CD4-positive, alpha-beta T cell treated with Interferon gamma for 1 hour (primary cell): ENCODE measurements at places on chromosomes 3 and 15.
A peak's percentile ranks its signal among the peaks of the same experiment; 100 is the strongest.

- DNase-seq, result no peak
These were observed 80.6 kb downstream of the ADAMTSL3 start for GRCh38 chr15:83734487-83734886.

DNA sequence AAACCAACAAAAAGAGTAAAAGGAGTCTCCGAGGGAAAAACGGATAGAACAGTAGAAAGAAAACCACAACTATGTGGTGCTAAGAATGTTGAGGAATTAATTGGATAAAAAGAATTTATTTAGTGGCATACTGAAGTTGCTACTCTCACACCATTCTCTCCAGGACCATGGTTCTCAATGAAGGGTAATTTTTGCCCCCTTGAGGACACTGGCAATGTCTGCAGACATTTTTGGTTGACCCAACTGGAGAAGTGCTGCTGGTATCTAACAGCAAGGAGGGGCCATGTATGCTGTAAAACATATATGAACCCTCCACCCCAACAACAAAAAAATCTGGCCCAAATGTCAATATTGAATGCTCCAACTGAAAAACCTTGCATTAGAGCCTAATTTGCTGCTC, 85.9 kb upstream of the CSPG5 start:
- DNase-seq, result no peak

GRCh38 chr3:127462111-127462655, 128.3 kb downstream of the TPRA1 start:
- DNase-seq, result no peak

DNA sequence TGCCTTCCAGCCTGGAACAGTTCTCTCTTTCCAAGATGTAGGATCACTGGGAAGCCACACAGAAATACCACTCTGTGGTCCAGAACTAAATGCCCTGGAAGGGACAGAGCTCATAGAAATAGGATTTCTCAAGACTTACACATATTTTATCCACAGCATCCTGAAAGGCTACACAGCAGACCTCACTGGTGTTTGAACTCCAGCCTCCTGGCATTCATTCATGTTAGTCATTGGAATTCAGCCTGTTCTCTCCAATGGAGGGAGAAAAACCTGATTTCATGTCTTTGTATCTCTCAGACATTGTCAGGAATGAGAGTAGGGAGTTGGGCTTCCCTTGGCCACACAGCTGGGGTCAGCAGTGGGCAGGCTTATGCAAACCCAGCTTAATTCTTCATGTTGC, 121.1 kb upstream of the PPP2R3A start:
- no peak for DNase-seq

DNA sequence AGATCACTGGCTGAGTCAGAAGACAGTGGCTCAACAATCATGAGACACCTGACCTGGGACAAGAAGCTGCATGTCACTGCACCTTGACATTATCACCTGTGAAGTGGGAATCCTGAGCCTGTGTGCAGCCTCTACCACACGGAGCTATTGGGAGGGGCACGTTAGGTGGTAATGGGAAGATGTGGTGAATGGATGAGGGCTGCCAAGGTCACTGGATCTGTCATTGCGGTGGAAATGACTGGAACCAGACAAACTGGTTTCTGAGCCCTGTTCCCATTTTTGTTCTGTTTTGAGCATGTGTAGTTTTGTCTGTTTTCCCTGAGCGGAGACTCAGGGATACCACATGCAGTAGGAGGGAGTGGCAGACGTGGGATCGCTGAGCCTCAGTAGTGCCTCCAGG, 235.5 kb downstream of the OPA1 start:
- DNase-seq, result no peak

- DNase-seq, result no peak
These were observed 244.2 kb upstream of the ST8SIA2 start for GRCh38 chr15:92149465-92149864.

- DNase-seq, result no peak
These were observed 43.6 kb downstream of the DMXL2 start for GRCh38 chr15:51579012-51579411.

GRCh38 chr3:184688251-184688881, 23.5 kb downstream of the MAGEF1 start:
- DNase-seq, result no peak

DNA sequence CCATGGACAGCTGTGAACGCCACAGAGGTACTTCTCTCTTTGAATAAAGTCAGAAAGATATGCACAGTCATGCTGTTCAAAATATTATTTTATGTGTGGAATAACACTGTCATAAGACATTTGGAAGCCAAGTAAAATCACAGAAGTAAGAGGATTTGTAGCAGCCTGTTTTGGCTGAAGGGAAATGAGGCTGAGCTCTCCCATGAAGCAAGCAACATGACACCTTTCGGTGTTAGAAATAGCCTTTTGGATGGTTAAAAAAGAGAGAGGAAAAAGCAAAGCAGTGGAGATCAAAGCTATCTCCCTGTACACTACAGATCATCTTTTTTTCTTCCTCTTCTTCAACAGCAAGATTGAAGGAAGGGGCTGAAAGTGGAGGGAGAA, 755.3 kb downstream of the ROBO1 start:
- no peak for DNase-seq

DNA sequence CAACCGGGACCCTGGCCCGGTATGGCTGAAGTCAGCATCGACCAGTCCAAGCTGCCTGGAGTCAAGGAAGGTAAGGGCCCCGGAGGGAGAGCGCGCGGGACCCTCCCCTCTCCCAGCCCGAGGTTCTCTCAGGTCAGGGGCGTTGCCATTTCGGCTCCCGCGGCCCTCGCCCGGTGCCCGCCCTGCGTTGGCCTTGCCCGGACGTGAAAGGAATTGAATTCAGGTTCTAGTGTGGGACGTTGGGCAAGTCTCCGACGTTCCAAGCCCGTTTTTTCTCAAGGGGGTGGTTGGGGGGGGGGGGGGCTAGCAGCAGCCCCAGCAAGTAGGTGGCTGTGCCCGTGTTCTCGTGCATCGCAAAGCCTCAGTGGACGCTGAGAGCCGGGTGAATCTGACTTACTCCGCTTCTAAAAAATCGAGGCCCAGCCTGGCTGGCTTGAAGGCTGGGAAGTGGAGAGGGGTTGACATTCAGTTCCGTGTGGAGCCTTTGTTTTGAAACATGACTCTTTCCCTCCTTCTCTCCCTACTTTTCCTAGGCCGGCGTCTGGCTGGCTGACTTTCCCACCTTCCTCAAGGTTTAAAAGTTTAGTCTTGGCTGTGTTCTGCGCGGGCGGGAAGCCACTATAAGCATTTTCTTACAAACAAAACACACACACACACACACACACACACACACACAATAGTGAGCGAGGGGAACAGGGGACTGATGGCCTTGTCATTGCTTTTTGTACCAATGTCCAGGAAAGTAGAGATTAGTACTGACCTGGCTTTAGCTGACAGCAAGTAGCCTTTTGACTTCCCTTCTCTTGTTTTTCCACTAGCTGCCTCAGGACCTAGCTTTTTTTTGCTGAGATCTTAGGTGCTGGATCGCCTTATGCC, at the start of gene UTS2B:
Gene UTS2B (minus strand): TSS at position 873 of the 876 bp plus-strand sequence. CDS start 48,337 bp downstream, outside the sequence.
- DNase-seq, result no peak

DNA sequence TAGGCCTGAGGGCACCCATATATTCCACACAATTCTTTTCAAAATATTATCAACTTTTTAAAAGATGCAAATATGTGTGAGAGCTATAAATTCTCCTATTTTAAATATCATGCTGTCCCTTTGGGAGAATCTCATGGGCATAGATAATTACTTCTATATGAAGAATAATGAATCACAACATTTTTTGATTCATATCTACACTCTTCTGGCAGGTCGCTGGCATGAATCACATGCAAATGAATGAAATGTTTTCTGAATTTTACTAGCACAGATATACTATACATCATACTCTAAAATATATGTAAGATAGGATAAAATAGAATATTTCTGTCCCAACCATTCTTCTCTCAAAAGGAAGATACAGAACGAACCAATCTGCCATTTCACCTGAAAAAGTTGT, 277.7 kb upstream of the KCNH8 start:
- no peak for DNase-seq

DNA sequence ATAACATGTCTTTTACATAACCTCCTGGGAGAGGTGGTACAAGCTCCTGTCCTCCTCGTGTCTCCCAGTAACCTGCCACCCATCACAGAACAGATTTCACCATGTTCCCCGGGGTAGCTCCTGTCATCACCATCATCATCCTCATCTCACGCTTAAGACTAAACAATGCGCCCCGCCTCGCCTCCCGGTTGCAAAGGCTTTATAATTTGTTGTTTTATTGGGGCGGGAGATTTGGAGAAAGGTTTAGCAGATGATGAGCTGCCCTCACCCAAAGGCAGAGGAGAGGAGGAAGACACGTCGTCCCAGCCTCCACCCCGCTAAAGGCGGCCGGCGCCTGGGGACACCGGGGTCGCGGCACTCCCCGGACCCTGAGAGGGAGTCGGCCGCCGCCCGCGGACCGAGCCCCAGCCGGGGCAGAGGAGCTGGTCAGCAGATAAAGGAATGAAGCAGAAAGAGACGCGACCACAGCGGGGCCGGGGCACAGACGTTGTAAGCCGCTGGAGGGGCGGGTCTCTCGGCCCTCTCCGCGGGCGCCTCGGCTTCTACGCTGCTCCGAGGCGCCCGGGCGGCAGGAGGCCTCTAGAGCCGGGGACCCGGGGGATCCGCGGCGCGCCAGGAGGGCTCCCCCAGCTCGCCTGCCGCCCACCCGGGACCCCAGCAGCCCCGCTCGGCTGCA, 589 bp downstream of the HERC1 start:
- DNase-seq, result peak; percentile 9

DNA sequence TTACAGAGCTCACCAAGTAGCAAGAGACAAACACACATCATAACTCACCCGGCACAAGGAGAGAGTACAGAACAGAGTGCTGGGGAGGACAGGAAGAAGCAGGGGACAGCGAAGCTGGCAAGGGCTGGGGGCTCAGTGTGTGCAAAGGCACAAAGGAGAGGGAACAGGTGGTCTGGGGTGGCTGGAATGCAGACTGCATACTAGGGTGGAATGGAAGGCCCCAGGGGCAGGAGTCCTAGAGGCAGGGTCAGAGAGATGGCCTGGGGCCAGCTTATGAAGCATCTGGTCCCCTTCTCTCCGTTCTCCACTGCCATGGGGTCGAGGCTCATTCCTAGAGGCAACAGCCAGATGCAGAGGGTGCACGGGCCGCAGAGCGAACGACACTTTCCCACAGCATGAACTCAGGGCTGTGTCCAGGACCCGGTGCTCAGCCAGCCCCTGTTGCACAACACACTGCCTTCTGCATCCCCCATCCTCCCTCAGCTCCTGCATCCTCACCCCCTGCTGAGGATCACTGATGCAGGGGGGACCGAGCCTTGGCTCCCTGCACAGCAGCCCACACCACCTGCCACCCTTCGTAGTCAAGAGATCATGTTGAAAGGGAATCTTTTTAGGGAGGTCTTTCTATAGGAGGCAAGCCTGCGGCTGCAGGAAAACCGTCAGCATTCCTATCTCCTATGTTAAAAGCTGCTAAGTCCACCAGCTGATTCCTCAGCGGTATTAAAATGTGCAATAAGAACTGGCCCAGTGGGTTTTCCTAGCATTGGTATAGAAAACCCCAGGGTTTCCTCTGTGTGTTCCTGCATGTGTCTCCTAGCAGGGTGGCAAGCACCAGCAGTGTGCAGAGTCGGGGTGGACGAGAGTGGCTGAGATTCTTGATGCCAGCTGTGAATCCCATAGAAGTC, 293.5 kb downstream of the UACA start:
- no peak for DNase-seq

GRCh38 chr3:197368821-197369220, 70.4 kb upstream of the DLG1 start:
- DNase-seq, result no peak

- no peak for DNase-seq
These were observed 534.2 kb downstream of the NSUN3 start for GRCh38 chr3:94596887-94597566.

DNA sequence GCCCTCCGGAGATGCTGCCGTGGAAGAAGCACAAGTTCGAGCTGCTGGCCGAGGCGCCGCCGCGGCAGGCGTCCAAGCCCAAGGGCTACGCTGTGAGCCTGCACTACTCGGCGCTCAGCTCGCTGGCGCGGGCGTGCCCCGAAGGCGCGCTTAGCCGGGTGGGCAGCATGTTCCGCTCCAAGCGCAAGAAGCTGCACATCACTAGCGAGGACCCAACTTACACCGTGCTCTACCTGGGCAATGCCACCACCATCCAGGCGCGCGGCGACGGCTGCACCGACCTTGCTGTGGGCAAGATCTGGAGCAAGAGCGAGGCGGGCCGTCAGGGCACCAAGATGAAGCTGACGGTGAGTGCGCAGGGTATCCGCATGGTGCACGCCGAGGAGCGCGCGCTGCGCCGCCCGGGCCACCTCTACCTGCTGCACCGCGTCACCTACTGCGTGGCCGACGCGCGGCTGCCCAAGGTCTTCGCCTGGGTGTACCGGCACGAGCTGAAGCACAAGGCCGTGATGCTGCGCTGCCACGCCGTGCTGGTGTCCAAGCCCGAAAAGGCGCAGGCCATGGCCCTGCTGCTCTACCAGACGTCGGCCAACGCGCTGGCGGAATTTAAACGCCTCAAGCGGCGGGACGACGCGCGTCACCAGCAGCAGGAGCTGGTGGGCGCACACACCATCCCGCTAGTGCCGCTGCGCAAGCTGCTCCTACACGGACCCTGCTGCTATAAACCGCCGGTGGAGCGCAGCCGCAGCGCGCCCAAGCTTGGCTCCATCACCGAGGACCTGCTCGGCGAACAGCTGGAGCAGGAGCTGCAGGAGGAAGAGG, 1.3 kb downstream of the FAM43A start:
- DNase-seq, result no peak

- DNase-seq, result no peak
These were observed 37.3 kb downstream of the EXOG start for GRCh38 chr3:38533285-38533976.

GRCh38 chr15:66963710-66964109, 101.7 kb upstream of the SMAD3 start:
- no peak for DNase-seq

DNA sequence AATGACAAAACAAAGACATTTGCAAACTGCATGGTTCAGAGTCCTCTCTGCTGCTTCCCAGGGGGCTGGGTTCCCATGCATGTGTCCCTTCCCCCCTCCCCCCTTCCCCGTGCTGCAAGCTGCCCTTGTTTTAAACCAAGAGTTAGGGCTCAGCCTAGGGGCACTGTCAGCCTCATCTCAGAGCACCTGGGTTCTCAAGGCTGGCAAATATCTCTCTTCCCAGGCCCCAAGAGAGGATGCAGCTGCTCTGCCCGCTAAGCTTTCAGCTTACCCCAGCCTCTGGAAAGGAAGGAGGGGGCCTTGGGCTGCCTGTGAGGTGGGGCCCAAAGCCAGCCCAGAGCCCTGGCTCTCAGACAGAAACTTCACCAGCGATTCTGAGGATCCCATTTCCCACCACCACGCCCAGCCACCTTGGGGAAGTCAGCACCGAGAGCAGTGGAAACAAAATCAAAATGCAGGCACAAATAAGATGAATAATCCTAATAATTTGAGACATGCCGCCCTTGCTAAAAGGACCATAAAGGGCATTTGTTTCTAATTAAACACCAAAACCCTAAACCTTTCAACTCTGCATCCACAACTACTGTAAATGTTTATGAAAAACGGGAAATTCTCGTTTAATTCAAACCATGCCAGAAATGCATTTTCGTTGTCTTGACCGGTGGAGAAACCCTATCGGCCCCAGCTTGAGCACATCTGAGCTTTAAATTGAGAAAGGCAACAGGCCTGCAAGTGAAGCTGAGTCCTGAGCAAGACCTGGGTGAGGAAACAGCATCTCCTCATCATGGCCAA, 67.7 kb upstream of the WNT5A start:
- no peak for DNase-seq
